Peyer's patch (tissue), 4 donors: ENCODE measurements at places on chromosomes 4 and X. TPM values are rescaled to one million over a fixed set of nuclear protein-coding genes. Genes with fewer than 3 reads are reported as not detected.

Gene TNIP3
- 0.88 TPM for total RNA-seq

Gene YY2
- total RNA-seq = 6.3 TPM

GRCh38 chr4:73404042-73404441 is at the start of gene ALB:
Gene ALB, plus strand, starts transcription at chr4:73404287. Its CDS starts 41 bp downstream, at chr4:73404328.
- H3K4me1 ChIP-seq = no peaks in the 10 kb centered on the region
- no peaks in the 10 kb centered on the region for H3K36me3 ChIP-seq
- no peak within 1 kb of the TSS for H3K4me3 ChIP-seq
- DNase-seq = no peak
- no peaks in the 10 kb centered on the region for H3K27me3 ChIP-seq
- no peak within 1 kb of the TSS for H3K27ac ChIP-seq

DNA sequence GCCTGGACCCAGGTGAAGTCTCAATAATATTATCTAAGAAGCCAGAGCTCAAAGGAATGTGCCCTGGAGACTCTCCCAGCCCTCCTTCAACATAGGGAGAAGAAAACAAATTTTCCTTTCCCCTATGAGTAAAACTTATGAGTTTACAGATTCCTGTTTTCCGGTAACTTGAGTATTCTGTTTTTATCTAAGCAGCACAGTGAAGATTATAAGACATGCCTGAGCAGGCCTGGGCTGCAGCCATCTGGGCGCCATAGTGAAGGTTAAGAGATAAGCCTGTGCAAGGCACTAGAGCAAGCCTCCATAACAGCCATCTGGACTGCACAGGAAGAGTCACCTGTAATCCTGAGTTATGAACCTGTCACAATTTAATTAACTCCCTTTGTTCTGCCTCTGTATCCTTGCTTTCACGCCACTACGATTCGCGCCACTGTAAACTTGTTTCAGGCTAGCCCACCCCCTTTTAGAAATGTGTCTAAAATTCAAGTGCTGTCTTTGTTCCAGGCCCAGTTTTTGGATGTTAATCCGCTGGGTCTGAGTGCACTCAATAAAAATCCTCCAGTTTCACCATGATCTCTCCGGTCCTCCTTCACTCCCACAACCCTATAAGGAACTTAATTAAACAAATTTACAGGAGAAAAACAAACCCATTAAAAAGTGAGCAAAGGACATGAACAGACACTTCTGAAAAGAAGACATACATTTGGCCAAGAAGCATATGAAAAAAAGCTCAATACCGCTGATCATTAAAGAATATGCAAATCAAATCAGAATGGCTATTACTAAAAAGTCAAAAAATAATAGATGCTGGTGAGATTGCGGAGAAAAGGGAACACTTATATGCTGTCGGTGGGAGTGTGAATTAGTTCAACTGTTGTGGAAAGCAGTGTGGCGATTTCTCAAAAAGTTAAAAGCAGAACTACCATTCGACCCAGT is 189.5 kb downstream of the APBB2 start:
- no peak overlapping the region for H3K27ac ChIP-seq
- no peak for DNase-seq
- H3K4me3 ChIP-seq = no peak overlapping the region
- no peaks in the 10 kb centered on the region for H3K4me1 ChIP-seq
- H3K36me3 ChIP-seq = no peaks in the 10 kb centered on the region

DNA sequence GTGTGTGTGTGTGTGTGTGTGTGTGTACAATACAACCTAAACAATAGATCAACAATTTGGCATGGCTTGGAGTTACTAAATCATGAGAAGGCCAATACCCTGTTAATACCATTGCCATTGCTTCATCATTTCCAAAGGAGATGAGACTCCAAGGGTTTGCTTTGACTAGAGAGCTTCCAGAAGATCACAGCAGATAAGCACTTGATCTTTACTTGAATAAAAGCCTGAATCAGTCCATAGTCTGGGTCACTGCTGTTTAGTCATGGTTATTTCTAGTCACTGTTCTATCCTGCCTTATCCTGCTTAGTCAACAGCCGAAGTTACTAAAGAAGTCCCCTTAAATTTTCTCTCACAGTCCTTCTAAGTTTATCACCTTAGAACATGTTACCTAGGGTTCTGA is 58.2 kb downstream of the RAB40AL start:
- no peaks in the 10 kb centered on the region for H3K4me1 ChIP-seq
- no peak for DNase-seq
- no peaks in the 10 kb centered on the region for H3K27me3 ChIP-seq
- H3K4me3 ChIP-seq = no peak overlapping the region
- H3K36me3 ChIP-seq = no peaks in the 10 kb centered on the region

DNA sequence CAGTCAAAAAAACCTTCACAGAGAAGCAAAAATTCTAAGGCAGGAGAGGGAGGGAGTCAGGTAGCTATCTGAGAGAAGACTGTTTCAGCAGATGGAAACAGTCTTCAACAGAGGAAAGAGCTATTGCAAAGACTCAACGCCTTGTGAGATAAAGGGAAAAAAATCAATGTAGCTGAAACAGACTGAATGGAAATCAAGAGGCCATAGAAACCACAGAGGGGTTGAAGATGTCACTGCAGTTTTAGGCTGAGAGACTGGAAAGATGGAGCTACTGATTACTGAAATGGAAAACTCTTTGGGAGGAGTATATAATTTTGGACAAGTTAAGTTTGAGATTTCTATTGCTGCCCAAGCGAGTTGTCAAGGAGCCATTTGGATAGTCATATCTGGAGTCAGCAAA is 28.4 kb upstream of the CXCL8 start:
- H3K36me3 ChIP-seq = no peaks in the 10 kb centered on the region
- DNase-seq = no peak
- no peaks in the 10 kb centered on the region for H3K4me1 ChIP-seq

GRCh38 chr4:158649111-158649680 is 22.5 kb downstream of the C4orf46 start:
- DNase-seq = no peak
- no peaks in the 10 kb centered on the region for H3K36me3 ChIP-seq
- no peaks in the 10 kb centered on the region for H3K27me3 ChIP-seq
- H3K4me1 ChIP-seq = no peaks in the 10 kb centered on the region
- H3K27ac ChIP-seq = no peak overlapping the region

GRCh38 chr4:29046186-29046585 is 1674.0 kb upstream of the PCDH7 start:
- H3K27ac ChIP-seq = no peak overlapping the region
- no peaks in the 10 kb centered on the region for H3K36me3 ChIP-seq
- H3K27me3 ChIP-seq = no peaks in the 10 kb centered on the region
- DNase-seq = no peak

DNA sequence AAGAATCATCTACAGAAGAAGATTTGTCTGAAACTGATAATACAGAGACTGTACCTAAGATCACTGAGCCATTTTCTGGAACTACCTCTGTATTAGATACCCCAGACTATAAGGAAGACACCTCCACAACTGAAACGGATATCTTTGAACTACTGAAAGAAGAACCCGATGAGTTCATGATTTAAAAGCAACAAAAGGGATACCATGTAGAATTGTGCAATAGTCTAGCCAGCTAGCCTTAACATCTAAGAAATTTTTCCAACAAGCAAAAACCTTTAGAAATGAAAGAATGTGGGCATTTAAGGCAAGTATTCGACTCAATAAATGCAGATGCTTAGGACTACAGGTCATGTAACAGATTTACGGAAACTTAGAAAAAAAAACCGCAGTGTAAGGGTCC is 1.3 kb downstream of the CABS1 start:
- no peaks in the 10 kb centered on the region for H3K36me3 ChIP-seq
- H3K4me1 ChIP-seq = no peaks in the 10 kb centered on the region
- DNase-seq = no peak
- no peaks in the 10 kb centered on the region for H3K27me3 ChIP-seq
- H3K27ac ChIP-seq = no peak overlapping the region
- no peak overlapping the region for H3K4me3 ChIP-seq
